ENCODE measurements at places on chromosomes 11 and 22.
A peak's percentile ranks its signal among the peaks of the same experiment; 100 is the strongest.

DNA sequence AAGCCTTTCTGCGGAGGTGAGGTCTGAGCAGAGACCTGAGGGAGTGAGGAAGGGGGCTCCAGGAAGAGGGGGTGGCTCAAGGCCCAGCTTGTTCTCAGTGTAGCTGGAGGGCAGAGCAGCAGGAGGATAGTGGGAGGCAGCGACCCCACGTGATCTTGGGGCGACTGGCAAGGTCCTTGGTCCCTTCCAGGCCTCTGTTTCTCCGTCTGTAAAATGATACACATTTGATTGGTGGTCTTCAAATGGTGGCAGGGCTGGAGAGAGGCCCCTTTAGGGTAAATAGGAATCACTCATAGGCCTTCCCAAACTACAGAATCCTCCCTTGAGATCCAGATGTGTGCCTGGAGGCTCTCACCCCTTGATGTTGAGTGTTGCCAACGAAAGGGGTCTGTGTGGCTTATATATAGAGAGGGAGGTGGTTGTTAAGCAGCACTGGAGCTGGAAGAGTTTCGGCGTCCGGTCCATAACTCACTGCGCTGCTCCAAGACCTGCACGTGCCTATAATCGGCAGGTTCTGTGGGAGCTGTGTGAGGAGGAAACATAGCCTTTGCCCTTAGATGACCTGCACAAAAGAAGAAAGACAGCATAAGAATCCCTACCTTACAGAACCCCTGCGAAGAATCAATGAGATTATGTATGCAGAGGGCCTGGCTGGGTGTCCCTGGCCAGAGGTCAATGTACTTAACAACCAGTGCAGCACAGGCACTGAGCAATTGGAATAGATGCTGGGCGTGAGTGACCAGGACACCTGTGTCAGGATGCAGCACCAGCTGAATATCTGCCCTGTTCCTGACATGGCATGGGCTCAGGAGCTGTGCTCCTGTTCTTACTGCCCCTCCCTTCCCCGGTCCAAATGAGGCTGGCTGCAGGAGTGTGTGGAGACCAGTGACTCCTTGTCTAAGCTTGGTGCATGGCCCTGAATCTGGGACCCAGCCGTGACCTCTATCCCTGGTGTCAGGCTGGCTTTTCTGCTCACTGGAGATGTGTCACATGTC lies 28.7 kb downstream of the OTOG start:
- no peak for DNase-seq

- no peak for DNase-seq
Measured at GRCh38 chr22:24495365-24495675, 188 bp downstream of the UPB1 start.

DNA sequence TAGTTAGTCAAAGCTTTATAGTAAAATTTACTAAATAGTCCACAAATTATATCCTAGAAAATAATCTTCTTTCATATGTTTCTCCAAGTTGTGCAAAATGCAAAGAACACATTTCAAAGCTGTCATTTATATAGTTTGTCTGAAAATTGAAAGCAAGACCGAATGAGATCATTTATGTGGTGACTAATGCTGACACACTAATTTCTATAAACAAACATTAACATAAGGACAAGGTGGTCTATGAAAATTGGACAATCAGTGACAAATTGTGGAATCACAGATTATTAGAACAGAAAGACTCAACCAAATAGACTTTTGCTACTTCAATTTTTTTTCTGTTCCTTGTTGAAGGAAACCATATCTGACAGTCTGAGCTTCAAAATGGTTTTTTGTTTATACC lies 1056.1 kb downstream of the LRRC4C start:
- DNase-seq = no peak

GRCh38 chr11:70910835-70911234 lies 341.5 kb downstream of the SHANK2 start:
- DNase-seq = no peak

DNA sequence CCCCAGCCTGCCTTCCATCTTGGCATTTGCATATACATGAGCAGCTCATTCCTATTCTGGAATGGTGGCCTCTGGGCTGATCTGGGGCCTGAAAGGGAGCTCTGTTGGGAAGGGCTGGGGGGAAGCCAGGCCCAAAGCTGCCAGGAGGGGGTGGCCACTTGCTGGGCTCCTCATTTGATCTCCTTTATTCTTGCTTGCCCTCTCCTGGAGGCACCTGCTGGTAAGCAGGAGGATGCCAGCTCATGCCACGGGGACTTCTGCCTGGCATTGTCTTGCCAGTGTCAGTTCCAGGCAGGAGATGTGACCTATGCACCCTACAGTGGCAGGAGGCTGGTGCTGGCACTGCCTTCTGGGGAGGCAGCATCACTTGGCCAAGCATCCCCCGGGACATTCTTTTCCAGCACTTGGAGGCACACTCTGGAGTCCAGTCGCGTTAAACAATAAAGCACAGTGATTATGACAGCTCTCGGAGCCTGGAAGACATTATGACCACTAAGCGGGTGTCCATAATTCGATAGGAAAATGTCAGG lies 128.3 kb downstream of the NTM start:
- DNase-seq = no peak

DNA sequence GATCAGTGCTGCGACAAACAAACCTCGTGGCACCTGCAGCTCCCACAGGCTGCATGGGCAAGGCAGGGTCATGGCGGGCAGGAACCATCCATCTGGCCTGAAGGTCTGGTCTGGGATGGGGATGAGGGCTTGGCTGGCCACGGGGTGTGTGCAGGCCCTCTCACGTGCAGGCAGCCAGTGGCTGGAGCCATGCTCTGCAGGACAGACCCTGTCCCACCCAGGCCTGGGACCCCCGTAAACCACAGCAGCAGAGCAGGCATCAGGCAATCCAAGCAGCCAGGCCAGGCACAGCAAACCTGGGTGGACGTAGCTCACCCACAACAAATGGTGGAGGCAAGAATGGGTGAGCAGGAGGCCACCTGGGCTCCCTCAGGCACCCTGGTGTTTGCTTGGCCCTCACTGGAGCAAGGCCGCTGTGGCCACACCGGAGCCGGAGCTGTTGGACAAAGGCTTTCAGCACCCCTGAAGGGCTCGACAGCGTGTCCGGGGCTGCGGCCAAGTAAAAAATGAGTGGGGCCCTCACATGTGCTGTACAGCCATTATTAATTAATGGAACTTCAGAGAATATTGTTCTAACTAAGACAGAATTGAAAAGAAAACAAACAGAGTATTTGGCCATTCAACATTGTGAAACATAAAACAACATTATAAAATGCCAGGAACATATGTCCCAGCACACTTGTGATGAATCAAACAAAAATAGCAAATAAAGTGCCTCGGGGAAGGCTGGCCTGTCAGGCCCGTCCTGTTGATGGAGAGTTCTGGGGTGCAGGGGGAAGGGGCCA lies 24.0 kb upstream of the GNB1L start:
- DNase-seq = no peak

- DNase-seq = no peak
Measured at GRCh38 chr11:33329705-33330329, 72.6 kb downstream of the HIPK3 start.

DNA sequence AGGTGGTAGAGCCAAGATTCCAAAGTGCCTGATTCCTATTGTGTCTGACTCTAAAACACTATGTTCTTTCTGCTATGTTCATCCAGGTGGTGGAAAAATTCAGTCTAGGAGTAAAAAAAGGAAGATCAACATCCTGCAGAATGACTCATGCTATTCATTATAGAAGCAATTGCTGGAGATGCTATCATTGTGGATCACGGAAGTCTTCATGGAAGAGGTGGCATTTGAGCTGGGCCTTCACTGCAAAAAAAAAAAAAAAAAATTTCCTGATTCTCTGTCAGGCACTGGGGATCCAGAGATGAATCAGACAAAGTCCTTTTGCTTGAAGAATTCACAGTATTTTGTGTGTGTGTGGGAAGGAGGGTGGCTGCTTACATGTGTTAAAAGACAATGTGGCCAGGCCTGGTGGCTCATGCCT lies 1.4 kb upstream of the UVRAG start:
- no peak for DNase-seq

GRCh38 chr11:20046416-20046815 lies 113.9 kb downstream of the DBX1 start:
- no peak for DNase-seq

DNA sequence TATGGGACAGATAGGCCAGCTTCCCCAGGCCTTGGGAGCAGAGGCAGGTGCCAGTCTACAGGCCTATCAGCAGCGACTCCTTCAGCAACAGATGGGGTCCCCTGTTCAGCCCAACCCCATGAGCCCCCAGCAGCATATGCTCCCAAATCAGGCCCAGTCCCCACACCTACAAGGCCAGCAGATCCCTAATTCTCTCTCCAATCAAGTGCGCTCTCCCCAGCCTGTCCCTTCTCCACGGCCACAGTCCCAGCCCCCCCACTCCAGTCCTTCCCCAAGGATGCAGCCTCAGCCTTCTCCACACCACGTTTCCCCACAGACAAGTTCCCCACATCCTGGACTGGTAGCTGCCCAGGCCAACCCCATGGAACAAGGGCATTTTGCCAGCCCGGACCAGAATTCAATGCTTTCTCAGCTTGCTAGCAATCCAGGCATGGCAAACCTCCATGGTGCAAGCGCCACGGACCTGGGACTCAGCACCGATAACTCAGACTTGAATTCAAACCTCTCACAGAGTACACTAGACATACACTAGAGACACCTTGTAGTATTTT lies 26.6 kb upstream of the L3MBTL2 start:
- no peak for DNase-seq

DNA sequence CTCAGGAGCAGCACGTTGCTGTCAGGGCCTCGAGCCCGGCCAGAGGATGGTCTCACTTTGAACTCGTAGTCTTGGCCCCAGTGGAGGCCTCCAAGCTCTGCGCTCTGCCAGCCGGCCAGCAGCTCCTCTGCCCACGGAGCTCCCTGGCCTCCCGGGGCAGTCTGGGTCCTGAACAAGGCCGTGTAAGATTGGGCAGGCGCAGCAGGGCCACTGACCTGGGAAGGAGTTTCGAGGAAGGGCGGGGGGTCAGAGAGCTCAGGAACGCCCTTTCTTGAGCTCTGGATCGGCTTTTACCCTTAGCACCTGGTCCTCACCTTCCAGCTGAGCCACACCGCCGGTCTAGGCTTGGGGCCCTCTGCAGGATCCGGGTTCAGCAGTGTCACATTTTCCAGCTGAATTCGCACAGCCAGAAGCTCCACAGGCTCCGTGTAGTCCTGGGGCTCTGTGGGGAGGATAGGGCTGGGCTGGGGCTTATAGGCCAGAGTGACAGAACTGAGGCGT lies 2.1 kb downstream of the ROBO4 start:
- DNase-seq = no peak

DNA sequence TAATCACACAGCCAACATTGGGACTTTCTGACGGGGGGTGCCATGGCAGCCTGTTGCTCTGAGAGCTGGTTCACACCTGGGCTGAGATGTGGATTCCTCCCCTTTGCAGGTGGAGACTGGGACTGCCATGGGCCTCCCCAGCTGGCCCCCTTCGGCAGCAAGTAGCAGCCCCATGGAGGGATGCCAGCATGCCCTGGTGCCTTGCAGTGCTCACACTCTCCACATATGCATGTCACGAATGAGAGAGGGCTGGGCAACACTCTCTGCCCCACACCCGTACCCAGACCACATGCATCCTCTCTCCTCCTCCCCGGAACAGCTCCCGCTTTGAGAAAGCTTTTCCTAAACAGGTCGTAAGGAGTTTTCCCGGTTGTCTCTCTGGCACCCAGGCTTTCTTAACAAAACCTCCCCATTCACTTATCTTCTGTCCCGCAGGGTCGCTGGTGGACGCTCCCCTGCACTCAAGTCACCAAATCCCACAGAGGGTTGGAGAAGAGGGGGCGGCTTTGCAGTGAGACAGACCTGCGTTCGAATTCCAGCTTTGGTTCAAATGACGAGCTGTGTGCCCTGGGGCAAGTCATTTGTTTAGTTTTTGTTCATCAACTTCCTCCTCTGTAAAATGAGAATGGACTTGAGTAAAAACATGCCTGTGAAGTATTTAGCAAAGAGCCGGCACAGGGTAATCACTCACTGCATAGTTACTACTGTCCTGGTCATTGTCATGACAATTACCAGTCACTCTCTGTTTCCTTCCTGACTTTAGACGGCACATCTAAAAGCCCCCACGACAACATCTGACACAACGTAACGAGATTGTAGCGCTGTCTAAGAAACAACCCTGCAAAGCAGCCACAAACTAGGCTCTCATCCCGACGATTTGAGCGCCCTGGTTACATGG lies 231.3 kb upstream of the B3GAT1 start:
- DNase-seq = no peak

DNA sequence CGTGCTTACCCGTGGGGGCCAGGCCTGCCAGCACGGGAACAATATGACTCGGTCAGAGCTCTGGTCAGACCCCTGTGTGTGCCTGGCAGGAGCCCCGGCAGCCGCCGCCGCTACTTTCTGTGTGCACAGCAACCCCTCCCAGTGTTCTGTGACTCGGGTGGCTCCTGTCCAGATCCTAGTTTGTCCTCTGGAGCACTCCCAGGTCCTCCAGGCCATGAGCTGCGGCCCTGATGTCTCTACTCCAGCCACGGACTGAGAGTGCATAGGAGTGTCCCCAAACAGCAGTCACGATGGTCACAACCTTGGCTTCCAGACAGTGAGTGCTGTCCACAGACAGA lies 3.2 kb downstream of the NDUFS8 start:
- no peak for DNase-seq

- DNase-seq = peak; percentile 88
Measured at GRCh38 chr11:123580557-123581275, 73.7 kb downstream of the SCN3B start.

DNA sequence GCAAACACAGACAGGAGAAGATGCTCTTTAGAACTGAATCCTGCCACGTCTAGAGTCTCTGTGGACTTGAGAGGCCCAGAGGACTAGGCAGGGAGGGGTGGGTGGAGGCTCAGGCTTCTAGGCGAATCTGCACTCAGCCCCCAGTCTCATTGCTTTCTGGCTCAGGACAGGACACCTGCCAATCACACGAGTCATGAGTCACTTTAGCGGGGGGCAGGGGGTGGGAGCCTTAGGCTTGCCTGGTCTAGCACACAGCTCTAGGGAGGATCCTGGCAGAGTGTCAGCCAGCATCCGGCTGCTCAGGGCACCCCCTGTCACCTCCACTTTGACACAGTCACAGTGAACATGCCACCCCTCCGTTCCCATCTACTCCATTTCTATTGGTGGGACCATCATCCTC lies 167.7 kb downstream of the CEP164 start:
- DNase-seq = no peak

DNA sequence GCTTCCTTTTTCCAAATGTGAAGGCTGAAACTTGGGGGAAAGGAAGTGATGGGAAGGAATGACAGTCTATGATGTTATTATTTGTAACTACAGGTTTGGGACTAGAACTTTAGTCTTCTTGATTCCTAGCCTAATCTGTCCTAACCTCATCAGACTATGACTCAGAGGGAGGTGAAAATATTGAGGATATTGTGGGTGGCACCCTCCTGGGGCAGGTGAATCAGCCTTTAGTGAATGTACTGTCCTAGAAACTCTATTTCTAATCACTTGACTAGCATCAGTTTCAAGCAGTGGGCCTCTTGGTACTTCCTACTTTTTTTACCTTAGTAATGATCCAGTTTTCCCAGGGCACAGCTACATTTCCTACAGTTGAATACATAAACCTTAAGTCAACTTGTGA lies 829.0 kb upstream of the API5 start:
- no peak for DNase-seq
